ENCODE measurements at places on chromosomes 1 and 21.

DNA sequence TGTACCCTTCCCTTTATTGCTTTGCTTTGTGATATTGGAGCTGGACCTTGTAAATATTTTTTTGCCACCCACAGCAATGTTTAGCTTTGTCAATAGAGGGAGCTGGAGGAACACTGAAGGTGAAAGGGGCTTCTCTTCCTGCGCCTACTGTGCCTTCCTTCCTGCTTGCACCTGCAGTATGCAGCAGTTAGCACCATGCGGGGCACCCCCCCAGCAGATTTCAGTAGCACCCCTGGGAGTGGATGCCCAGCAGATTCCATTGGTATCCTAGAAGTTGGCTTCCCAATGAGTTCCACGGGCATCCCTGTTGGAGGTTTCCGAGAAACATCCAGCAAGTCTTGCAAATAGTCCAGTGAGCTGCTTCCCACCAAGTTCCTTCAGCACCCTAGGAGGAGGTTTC, 25.6 kb downstream of the S100A10 start:
- no peak for DNase-seq

- DNase-seq: no peak
These were observed 101.1 kb upstream of the HNRNPU start for GRCh38 chr1:244965185-244966030.

DNA sequence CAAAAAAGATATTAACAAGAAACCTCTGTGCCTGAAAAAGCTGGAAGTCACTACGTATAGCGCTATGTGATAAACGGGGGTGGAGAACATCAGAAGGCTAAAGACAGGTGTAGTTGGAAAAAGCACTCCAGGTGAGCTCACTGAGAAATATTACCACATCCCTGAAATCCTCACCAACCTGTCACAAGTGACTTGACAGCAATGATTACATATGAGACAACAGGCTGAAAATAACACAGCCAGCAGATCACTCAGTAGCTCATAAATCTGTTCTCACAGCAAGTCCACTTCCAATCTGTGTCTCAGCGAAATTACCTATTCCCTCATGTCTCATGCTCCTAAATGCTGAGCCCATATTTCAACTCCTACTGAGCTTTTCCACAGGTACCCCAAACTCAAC, 120.5 kb downstream of the UBR4 start:
- no peak for DNase-seq

DNA sequence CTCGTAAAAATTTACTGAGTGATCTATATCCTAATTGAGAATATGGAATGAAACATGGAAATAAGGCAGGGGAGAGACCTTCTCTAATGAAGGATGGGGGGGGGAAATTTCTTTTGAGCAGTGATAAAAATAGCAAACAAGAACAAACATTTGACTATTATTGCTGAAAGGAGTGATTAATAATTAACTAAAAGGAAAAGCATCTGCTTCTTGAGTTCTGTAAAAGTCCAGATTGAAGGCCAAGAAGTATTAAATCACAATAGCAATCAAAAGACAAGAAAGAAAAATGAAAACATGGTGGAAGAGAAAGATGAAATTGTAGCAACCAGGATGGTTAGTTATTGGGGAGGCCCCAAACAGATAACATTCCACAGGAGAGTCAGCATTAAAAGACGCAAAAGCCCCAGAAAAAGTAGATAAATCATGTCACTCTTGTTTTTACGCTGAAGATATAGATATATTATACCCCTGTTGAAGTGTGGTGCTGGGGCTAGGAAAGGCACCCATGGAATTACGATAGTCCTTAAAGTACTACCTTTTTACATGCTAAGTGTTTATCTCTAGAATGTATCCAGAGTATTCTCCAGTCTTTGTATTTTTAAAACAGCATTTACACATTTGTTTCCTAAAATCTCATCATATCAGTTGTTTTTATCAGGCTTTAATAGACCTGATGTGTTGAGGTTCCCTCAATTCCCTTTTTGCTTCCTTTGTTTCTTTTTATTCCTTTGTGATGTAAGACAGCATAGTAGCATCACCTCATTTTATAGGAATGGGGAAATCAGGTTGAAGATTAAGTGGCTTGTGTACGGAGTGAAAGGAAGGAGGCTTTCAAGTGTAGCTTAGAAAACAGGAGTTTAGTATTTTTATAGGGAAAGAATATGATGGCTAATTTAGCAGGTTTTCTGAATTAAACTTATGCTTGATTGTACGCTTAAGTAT, 28.9 kb downstream of the DISP1 start:
- DNase-seq: peak; percentile 22

DNA sequence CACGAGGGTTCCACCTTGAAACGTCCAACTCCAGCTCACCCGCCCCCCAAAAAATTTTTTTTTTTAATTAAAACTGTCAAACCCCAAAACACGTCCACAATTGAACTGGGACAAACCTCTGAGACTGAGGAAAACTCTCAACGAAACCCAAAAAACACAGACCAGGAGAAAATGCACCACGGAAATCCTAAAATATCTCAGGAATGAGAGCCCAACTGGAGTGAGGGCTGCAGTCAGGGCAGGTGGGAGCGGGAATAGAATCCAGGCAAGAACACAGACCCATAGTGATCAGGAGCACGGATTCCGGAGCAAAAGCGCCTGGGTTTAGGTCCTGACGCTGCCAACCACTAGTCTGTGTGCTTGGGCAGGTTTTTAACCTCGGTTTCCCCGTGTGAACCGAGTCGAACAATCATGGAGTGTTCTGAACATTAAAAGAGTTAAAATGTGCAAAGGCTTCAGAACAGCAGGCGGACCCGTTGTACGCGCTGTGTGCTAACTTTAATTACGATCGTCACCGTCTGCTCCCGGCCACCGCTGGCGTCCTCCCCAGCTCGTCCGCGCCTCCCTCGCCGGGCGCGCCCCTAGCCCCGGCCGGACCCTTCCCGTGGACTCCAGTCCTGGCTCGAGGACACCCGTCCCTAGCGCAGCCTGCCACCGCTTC, 624 bp downstream of the ARHGAP29 start:
- DNase-seq: peak; percentile 30

DNA sequence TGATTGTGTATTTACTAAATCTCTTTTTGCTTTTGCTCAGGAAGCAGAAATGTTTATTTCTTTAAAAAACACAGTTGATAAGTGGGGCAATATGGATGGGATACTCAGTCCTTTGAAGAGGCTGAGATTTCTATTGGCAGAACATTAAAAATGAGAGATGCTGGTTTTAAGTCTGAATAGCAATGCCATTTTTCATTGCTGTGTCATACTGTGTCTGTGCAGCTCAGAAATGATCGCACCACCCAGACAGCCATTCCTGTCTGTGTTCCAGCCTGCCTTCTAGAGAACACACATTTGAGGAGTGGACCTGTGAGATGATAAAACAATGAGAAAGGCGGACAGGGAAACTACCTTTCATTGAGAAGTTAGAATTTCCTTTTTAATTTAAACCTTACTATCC, 231.2 kb upstream of the USP24 start:
- DNase-seq: peak; percentile 78

- no peak for DNase-seq
These were observed 60.6 kb upstream of the LRRC8B start for GRCh38 chr1:89464008-89464407.

DNA sequence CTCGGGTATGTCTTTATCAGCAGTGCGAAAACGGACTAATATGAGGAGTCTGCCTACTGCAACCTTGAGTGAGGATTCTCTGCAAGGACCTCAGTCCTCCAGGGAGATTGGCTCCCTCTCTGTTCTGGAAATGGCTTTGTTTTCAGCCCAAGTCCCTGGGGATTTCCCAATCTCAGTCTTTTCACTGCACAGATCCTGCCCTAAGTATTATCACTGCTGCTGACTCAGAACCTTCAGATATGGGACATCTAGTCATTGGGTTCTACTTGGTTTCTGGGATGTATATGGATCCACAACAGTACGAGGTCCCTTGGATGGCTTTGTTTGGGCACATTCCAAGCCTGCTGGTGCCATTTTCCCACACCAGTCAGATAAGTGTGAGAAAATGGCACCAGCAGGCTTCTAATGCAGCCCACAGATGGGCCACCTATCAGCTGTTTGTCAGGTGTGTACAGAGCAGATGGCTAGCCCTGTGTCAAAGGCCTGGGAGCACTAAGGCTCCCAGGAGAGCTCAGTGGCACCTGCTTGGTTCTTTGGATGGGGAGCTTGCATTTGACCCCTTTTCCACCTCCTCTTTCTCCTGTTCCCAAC, 27.4 kb downstream of the ELF3 start:
- DNase-seq: no peak

Data from fibroblast of skin of abdomen (primary cell).